ENCODE measurements at places on chromosomes 6 and 20. TPM values are rescaled to one million over a fixed set of nuclear protein-coding genes. Genes with fewer than 3 reads are reported as not detected.

DNA sequence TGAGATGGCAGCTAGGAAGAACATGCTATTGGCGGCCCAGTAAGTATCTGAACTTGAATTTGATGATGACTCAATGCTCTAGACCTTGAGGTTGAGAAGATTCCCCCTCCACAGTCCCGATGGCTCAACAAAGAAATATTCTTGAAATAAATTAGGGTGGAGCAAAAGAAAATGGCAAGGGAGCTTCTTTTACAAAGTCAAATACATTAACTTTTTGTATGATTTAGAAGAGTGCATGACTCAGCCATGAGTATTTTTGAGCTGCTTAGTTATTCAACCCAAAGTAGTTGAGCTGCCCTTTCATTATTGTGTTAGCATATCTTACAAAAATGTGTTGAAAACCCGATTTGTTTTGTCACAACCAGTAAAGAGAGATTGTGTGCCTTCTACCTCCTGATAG, 7.6 kb downstream of the TFAP2C start:
- no peak for DNase-seq
- no peaks in the 10 kb centered on the region for H3K4me1 ChIP-seq
- no peak overlapping the region for H3K4me3 ChIP-seq
- H3K36me3 ChIP-seq = no peaks in the 10 kb centered on the region
- peaks cover 34% of the 10 kb centered on the region for H3K27me3 ChIP-seq

The TTI1 gene
- 39.7 TPM for total RNA-seq

GRCh38 chr6:12748815-12749521, 32.4 kb downstream of the PHACTR1 start:
- DNase-seq = no peak
- no peaks in the 10 kb centered on the region for H3K4me1 ChIP-seq
- H3K36me3 ChIP-seq = peaks cover 2% of the 10 kb centered on the region
- peaks cover 34% of the 10 kb centered on the region for H3K27me3 ChIP-seq
- H3K27ac ChIP-seq = no peak overlapping the region
- no peak overlapping the region for H3K4me3 ChIP-seq

DNA sequence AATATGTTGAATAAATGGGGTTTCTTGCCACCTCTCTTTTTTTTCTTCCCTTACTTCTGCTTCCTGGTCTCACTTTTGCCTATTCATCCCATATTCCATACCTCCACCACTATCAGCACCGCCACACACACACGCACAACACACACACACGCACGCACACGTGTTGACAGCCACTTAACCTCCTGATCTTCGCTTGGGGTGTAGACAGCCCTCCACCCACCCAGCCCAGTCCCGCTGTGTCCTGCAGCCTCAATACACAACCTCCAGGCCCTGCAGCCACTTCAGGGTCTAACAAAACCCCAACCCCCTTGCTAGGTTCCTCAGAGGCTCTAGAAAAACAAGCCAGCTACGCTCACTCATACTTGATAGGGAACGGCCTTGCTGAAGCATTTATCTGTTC, 72.3 kb downstream of the LINC00237 start:
- no peak overlapping the region for H3K27ac ChIP-seq
- no peak for DNase-seq
- H3K4me3 ChIP-seq = no peak overlapping the region
- H3K36me3 ChIP-seq = no peaks in the 10 kb centered on the region

DNA sequence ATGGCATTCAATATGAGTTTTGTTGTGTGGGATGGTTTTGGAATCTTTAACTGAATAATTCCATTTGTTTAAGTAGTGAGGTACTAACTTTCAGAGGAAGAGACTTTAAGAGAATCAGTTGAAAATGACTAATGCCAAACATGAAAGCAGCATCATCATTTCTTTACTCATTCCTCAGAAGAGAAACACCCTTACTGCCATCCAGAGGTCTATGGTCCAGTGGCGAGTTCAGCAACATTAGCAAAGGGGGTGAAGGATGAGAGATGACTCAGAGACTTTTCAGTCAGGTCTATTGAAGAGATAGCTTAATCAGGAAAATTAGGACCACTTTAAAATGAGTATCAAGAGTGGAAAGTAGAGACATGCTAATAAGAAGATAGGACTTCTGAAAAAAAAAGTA, 118.8 kb downstream of the COL19A1 start:
- H3K36me3 ChIP-seq = no peaks in the 10 kb centered on the region
- H3K4me3 ChIP-seq = no peak overlapping the region
- H3K27me3 ChIP-seq = peaks cover 1% of the 10 kb centered on the region
- DNase-seq = peak; percentile 3
- no peaks in the 10 kb centered on the region for H3K4me1 ChIP-seq

The KIAA0408 gene
- 1.8 TPM for total RNA-seq

DNA sequence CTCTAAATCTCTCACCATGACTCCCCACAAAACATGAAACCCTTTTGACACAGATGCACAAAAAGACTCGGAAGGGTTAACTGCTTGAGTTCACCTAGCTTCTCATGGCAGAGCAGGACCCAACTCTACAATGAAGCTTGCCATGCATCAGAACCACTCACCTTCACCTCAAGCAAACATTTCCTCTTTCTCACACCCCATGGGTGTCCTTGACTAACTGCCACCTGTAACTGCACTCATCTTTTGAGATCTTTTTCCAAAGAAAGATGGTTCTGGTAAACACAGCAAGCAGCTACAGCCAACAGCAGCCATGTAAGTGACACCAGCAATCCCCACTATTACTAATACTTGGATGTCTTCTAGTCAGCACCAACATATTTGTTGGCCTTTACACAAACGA, 76.5 kb downstream of the EFHC1 start:
- H3K36me3 ChIP-seq = peaks cover 3% of the 10 kb centered on the region
- H3K4me3 ChIP-seq = no peak overlapping the region
- H3K27me3 ChIP-seq = no peaks in the 10 kb centered on the region
- DNase-seq = no peak
- no peak overlapping the region for H3K27ac ChIP-seq

The MRPS18A gene
- total RNA-seq = 52.9 TPM

GRCh38 chr6:11812439-11812838, 33.8 kb upstream of the ADTRP start:
- no peak for DNase-seq
- no peak overlapping the region for H3K27ac ChIP-seq
- peaks cover 16% of the 10 kb centered on the region for H3K4me1 ChIP-seq
- no peaks in the 10 kb centered on the region for H3K36me3 ChIP-seq

The FRK gene
- total RNA-seq = 0.07 TPM

- DNase-seq = no peak
- H3K27me3 ChIP-seq = no peaks in the 10 kb centered on the region
- H3K4me3 ChIP-seq = no peak overlapping the region
- H3K27ac ChIP-seq = no peak overlapping the region
- no peaks in the 10 kb centered on the region for H3K36me3 ChIP-seq
These were observed 266.0 kb downstream of the ALDH8A1 start for GRCh38 chr6:134683783-134684422.

The CNR1 gene
- total RNA-seq = not detected

The DPPA5 gene
- not detected for total RNA-seq

- no peak overlapping the region for H3K27ac ChIP-seq
- no peaks in the 10 kb centered on the region for H3K4me1 ChIP-seq
- DNase-seq = no peak
- no peak overlapping the region for H3K4me3 ChIP-seq
These were observed 150.7 kb upstream of the GMDS start for GRCh38 chr6:2396042-2396657.

- no peak overlapping the region for H3K4me3 ChIP-seq
- H3K27ac ChIP-seq = no peak overlapping the region
- peaks cover 6% of the 10 kb centered on the region for H3K4me1 ChIP-seq
- DNase-seq = no peak
These were observed 4.7 kb upstream of the SCUBE3 start for GRCh38 chr6:35209081-35209480.

The WFDC2 gene
- total RNA-seq = 1.3 TPM

DNA sequence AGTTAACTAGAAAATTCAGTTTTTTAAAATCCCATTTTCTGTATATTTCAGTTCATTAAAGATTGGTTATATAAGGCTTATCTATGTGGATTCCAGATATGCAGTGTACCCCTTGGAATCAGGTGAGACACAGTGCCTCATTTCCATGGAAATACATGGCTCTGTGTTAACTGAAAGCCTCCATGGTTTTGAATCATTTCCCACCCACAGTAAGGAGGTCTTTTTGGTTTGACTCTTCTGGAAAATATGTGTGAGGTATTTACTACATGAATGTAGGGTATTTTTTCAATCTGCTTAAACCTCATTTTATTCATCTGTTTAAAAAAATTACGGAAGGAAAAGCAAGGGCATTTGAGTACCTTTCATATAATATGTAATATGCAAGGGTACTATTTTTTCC, 25.5 kb downstream of the RNF144B start:
- no peak overlapping the region for H3K27ac ChIP-seq
- no peak for DNase-seq
- peaks cover 3% of the 10 kb centered on the region for H3K36me3 ChIP-seq

GRCh38 chr6:455006-455585, 63.5 kb downstream of the IRF4 start:
- H3K4me3 ChIP-seq = peak overlapping the region; percentile 35
- H3K27ac ChIP-seq = peak overlapping the region; percentile 82
- peak; percentile 83 for DNase-seq
- peaks cover 30% of the 10 kb centered on the region for H3K4me1 ChIP-seq
- H3K27me3 ChIP-seq = no peaks in the 10 kb centered on the region

DNA sequence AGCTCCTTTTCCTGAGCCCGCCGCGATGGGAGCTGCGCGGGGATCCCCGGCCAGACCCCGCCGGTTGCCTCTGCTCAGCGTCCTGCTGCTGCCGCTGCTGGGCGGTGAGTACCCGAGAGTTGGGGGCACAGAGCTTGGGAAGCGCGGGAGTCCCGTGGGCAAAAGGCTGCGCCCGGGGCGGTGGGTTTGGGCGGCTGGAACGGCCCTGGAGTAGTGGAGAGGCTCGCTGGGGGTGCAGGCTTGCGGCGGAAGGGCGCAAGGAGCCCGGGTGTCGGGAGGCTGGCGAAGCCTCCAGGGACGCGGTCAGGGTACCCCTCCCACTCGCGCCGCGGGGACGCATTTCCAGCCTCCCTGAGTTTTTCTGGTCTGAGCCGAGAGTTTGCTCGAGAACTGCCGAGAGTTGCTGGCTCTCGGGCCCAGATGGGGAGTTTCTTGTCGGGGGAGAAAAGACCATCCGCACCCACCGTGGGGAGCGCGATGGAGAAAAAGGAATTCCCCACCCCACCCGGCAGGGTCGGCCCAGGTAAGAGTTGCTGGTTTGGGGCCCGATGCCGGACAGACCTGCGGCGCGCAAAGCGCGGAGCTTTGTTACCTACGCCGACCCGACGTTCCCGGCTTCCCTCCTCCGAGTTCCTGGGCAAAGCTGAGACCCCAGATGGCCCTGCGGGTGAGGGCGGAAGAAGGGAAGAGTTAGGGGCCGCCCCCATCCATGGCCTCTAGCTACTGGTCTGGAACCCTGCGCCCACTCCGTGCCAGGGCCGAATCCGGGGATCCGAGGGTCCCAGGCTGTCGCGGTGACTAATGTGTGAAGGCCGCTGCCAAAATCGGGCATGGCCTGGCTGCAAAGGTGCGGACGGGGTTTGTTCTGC, 584 bp downstream of the PTK7 start:
- peak overlapping the region; percentile 61 for H3K4me3 ChIP-seq
- peaks cover 10% of the 10 kb centered on the region for H3K27me3 ChIP-seq
- peaks cover 2% of the 10 kb centered on the region for H3K4me1 ChIP-seq

- no peaks in the 10 kb centered on the region for H3K36me3 ChIP-seq
- H3K27ac ChIP-seq = no peak overlapping the region
- no peak overlapping the region for H3K4me3 ChIP-seq
These were observed 48.7 kb downstream of the ADAT2 start for GRCh38 chr6:143401636-143402370.

The PRDM13 gene
- not detected for total RNA-seq

- no peak overlapping the region for H3K4me3 ChIP-seq
- DNase-seq = no peak
- no peaks in the 10 kb centered on the region for H3K4me1 ChIP-seq
- H3K27ac ChIP-seq = no peak overlapping the region
These were observed 81.1 kb downstream of the MAFB start for GRCh38 chr20:40607927-40608326.

DNA sequence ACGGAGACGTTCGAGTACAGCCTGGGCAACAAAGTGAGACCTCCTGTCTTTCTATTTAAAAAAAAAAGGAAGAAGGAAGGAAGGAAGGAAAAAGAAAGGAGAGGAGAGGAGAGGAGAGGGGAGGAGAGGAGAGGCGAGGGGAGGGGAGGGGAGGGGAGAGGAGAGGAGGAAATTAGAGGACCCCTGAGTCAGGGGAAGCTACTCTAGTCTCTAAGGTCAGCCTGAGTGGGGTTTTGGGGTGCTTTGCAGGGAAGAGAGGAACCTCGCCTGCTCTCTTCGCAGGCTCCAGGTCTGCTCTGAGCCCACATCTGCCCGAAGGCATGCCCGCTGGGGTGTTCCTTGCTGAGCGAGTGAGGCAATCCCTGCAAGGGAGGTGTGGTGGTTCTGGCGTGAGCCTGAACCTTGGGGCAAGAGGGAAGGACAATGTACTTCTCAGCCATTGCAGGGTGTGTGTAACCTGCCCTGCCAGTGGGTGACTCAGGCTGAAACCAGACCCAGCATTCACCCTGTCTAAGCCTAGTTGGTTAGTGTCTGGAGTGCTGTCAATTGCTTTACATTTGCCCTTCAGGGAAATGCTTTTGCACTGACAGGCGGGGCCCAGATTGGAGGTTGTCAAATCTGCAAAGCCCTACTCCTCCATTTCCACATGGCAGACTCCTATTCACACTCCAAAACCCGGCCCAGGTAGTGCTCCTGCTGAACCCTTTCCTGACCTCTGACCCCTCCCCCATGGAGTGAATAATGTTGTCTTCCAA, 15.3 kb upstream of the MMP9 start:
- H3K4me1 ChIP-seq = peaks cover 17% of the 10 kb centered on the region
- DNase-seq = peak; percentile 38
- H3K27me3 ChIP-seq = peaks cover 15% of the 10 kb centered on the region
- no peaks in the 10 kb centered on the region for H3K36me3 ChIP-seq

- no peaks in the 10 kb centered on the region for H3K4me1 ChIP-seq
- no peak overlapping the region for H3K27ac ChIP-seq
- no peak overlapping the region for H3K4me3 ChIP-seq
- DNase-seq = no peak
These were observed 85.6 kb upstream of the BEND6 start for GRCh38 chr6:56869346-56869745.

The CLIC5 gene
- 1.1 TPM for total RNA-seq

- no peak overlapping the region for H3K27ac ChIP-seq
- no peak overlapping the region for H3K4me3 ChIP-seq
- no peak for DNase-seq
- H3K27me3 ChIP-seq = no peaks in the 10 kb centered on the region
- no peaks in the 10 kb centered on the region for H3K4me1 ChIP-seq
These were observed 39.2 kb downstream of the PLAGL2 start for GRCh38 chr20:32168184-32168910.

GRCh38 chr20:19944772-19945459, 72.2 kb upstream of the NAA20 start:
- peaks cover 8% of the 10 kb centered on the region for H3K4me1 ChIP-seq
- no peaks in the 10 kb centered on the region for H3K36me3 ChIP-seq
- peak; percentile 38 for DNase-seq
- H3K4me3 ChIP-seq = no peak overlapping the region
- H3K27ac ChIP-seq = no peak overlapping the region
